ENCODE measurements at places on chromosomes 7 and 10.

- no peak for DNase-seq
Observed at GRCh38 chr10:78614267-78614666, 454.5 kb upstream of the ZMIZ1 start.

GRCh38 chr10:101047961-101048892 is 13.6 kb upstream of the KAZALD1 start:
- no peak for DNase-seq

DNA sequence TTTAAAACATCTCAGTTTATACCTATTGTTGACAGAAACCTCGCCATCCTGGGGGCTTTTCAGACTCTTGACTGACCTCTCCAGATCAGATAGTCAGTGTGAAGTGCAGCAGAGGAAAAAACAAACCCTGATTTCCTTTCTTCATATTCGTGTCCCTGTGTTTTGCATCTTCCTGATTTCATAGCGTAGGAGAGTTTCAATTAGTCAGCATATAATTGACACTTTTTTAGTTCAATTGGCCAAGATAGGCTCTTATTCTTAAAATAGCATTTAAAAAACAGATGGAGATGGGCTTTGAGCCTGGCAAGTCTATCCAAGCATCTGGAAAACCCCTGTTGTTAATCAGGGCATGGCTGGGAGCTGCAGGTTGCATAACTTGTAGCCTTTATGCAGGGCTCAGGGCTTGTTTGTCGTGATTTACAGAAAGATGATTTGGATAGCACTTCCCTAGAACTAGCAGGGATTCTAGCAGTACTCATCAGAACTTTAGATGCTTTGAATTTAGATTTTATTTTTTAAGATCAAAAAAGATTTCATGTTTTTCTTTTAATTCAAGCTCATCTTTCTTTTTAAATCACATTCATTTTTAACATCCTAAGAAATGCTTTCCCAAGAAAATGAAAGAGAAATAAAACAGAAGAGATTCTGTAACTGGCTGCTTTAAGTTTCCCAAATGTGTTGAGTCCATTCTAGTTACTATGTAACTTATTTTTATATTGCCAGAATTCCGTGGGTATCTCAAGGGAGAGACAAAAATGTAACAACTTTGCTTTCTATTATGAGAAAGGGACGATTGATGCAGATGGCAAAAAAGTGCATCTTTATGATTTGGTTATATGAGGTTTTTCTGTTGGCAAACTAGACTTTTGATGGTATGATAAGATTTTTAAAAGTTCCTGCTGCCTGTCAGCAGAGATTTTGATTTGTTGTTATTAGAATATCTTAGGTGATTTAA is 270.8 kb upstream of the FZD8 start:
- DNase-seq: no peak

GRCh38 chr7:71601851-71602250 is 469.9 kb downstream of the GALNT17 start:
- DNase-seq: no peak

- no peak for DNase-seq
Observed at GRCh38 chr10:98344589-98345038, 70.4 kb downstream of the PYROXD2 start.

DNA sequence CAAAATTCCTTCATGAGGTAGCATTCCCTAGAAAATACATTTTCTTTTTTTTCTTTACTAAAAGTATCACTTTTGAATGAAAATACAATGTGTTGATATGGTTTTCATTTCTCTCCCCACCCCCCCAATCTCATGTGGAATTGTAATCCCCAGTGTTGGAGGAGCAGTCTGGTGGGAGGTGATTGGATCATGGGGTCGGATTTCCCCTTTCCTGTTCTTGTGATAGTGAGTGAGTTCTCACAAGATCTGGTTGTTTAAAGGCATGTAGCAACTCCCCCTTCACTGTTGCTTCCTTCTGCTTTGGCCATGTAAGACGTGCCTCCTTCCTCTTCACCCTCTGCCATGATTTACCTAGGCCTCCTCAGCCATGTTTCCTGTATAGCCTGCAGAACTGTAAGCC is 790.3 kb upstream of the KCND2 start:
- no peak for DNase-seq

DNA sequence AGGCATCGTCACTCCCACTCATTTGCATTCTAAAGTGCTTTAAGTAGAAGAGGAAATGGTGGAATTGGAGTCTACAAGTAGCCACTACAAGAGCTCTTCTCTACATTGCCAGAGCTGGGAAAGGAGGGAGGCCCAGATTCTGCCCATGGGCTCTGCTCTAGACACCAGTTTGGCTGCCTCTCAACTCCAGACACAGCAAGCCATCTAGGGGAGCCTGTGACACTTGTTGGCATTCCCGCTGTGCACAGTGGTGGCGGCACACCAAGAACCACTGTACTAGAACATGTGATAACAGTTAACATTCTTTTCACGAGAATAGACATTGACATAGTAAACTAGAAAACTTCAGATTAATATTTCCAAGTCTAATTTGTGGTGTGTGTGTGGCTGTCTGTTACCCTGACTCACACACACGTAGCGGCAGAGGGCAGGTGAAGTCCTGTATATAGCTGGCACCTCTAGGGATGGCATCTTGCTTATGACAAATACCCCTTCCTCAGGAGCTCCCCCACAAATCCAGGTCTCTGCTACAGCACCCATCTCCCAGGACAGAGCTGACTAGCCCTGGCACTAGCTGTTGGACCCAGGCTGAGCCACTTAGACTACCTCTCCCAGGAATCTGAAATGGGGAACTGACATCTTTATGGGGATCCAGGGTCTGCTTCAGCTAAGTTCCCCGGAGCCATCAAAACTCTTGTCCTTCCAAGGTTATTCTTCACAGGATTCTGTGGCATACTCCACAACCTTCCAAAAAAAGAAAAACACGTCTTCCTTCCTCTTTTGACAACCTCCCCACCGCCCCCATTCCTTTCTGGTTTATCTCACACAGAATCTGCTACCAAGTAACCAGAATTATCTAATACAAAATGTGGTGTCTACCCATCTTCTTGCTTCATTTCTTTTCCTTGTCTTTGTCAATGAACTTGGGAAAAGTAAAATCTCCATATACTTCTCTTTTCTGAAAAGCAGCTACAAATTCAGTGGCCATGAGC is 54.7 kb upstream of the MRLN start:
- no peak for DNase-seq

DNA sequence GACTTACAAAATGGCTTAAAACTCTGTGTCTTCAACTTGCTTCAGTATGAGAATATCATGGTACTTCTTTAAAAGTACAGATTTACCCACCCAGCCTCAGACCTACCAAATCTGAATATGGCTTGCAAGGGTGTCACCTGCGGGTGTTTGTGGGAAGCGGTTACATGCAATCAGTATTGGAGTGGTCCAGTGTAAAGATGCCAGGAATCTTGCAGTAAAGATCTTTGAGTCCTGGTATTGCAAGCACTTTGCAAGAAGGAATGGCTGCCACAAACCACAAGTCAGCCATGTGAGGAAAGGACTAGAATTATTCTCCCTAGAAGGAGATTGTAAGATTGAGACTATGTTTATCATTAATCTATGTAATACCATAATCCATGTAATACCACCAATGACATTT is 115.1 kb downstream of the PON1 start:
- DNase-seq: no peak
